ENCODE measurements at places on chromosomes 12 and 14.

- DNase-seq, result peak; percentile 91
Measured at GRCh38 chr12:125015680-125016310, 22.4 kb downstream of the BRI3BP start.

- DNase-seq, result no peak
Measured at GRCh38 chr12:28543021-28543890, 353.0 kb downstream of the CCDC91 start.

DNA sequence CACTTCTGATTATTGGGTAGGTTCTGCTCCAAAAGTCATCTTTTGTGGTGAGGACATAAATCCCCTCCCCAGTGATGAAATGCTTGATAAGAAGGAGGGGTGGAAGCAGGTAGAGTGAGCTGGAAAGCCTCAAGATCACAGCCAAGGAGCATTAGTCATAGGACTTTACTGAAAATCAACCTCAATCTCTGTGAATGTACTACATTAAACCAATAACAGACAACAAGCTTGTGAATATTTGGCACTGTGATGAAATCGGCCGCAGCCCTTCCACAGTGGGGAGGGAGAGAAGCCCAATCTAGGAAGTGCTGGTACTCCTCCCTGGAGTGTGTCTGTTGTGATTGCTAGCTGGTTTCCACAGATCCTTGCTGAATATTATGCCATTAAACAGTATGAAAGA, 41.2 kb upstream of the PTCSC3 start:
- no peak for DNase-seq

DNA sequence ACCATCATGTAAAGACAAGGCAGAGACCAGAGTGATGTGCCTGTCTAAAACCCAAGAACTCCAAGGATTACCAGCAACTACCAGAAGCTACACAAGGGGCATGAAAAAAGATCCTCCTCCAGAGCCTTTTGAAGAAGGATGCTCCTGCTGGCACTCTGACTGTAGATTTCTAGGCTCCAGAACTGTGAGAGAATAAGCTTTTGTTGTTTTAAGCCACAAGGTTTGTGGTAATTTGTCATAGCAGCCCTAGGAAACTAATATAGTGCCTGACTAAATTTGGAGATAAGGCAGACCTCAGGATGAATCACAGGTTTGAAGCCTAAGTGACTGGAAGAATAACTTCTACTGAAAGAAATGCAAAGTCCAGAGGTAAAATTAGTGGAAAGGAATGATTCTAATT, 132.9 kb downstream of the CEP83 start:
- DNase-seq, result no peak

- DNase-seq, result no peak
Measured at GRCh38 chr12:97267166-97267565, 195.4 kb upstream of the RMST start.

DNA sequence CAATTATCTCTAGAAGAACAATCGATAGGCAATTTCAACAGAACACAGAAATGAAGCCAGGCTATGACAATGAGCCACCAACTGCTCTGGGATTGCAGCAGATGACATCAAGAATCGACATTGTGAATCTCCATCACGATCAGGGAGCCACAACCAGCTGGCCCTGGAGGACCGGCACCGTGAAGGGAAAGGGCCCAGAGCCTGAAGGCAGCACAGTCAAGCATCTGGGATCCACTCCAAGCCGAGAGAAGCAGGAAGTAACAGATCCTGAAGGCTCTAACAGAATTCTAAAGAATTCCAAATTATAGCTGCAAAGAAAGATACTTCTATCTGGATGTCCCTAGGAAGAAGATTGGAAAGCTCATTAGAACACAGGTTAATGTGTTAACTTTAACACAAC, 61.0 kb downstream of the LRRC74A start:
- no peak for DNase-seq

- no peak for DNase-seq
Measured at GRCh38 chr12:111937429-111937828, 75.5 kb downstream of the TMEM116 start.

- DNase-seq, result no peak
Measured at GRCh38 chr12:88677464-88677863, 97.2 kb upstream of the KITLG start.

- DNase-seq, result peak; percentile 71
Measured at GRCh38 chr12:101935890-101936746, 58.7 kb downstream of the DRAM1 start.

DNA sequence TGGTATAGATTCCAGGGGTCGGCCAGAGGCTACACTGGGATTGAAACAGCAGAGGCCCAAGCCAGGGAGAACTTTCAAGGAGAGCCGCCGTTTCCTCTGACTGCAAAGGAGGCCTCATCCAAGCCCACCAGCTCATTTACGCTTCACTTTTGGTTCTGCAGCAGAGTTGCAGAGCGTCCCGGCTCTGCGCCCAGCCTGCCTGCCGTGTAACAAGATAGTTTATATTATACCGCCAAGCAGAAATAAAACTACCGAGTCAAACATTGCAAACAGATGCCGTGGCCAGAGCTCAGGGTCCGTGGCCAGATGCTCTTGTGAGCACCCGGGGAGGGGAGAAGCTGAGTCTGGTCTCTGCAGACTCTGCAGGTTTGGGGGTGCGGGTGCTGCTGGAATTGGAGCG, 60.7 kb upstream of the TBX3 start:
- no peak for DNase-seq

DNA sequence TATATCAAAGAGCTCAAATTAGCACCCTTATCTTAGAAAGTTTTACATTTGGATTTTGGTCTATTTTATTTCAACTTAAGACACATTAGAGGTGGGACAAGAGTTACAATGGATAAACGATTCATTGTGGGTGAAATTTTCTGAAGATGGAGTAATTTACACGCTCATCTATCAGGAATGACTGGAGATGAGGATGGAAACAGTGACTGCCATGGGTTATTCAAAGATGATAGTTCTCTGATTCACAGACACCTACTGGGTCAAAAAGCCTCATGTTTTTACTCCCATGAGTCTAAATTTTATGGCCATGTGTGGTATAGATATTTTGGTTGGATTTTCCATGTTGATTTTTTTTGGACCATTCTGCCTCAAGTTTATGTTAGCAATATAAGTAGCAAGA, 22.1 kb downstream of the SAMD4A start:
- no peak for DNase-seq

- DNase-seq, result no peak
Measured at GRCh38 chr12:96985515-96986362, 78.7 kb downstream of the NEDD1 start.

GRCh38 chr12:96020314-96021003, 14.9 kb downstream of the LTA4H start:
- DNase-seq, result no peak

GRCh38 chr12:68958322-68958721, 25.4 kb upstream of the CPM start:
- DNase-seq, result no peak

DNA sequence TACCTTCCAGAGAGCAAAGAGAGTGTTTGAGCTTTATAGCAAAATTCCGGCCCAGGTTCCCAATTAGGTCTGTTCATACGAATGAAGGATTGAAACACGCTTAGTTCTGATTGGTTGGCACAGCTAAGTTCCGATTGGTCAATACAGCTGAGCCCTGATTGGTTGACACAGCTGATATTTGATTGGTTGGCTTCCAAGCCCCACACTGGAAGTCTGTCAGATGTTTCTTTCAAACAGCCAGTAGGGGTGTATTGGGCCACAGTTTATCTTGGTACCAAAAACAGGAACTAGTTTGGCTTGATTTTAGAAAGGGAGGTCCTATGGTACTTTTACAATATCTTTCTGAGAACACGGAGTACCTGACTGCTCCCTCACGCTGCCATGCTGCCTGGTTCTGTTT, 93.4 kb downstream of the CAND1 start:
- DNase-seq, result no peak

DNA sequence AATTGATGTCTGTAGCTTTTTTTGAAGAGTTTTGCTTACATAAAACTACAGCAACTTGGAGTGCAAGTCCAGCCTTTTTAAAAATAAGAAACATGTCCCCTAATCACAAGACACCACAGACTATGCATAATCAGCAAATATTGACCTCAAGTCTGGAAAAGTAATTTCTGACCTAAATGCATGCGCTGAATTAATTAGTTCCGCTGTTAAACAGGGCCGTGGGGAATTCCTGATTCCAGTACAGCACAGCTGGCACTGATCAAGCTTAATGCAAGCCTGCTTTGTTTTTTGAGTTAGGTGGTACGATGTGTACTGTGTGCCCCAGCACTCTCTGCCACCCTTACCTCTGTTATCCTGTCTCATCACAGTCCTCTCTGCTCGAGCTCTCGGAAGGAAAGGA, 9.2 kb downstream of the MLH3 start:
- DNase-seq, result peak; percentile 63

DNA sequence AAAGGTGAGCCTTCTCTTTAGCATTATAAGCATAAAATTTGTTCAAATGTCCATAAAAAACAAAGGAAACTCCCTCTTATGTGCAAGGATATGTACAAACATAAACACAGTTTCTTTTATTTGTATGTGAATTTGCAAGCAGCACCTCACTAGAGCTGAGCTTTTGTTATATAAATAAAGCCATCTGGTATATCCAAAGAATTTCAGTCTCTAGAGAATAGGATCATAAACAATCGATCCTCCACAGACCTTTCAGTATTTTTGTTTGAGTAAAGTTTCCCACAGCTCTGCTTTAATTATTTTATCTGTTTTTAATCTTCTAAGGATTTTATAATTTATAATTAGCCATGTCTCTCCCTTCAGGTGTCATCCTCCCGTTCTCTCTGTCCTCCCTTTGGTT, 89.2 kb downstream of the OTOGL start:
- no peak for DNase-seq

- no peak for DNase-seq
Measured at GRCh38 chr12:132061641-132062430, 82.3 kb downstream of the DDX51 start.

DNA sequence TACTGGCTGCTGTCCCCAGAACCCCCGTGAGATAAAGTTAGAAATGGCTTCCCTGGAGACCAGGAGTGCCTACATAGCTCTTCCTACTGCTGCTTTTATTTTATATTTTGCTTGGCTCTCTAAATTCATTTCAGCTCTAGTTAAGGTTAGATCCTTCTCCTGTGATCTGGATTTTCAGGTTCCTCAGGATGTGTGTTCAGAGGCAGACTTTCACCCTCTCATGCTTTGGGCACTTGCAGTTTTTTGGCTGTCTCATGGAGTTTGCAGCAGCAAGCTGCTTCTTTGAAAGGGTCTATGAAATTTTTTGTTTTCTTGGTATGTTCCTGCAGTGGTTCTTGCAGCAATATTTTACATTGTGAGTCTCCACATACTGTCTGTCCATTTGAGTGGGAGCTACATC, 93.3 kb downstream of the ATP23 start:
- DNase-seq, result no peak

- DNase-seq, result peak; percentile 85
Measured at GRCh38 chr14:79044894-79045624, 874.9 kb downstream of the NRXN3 start.

- DNase-seq, result no peak
Measured at GRCh38 chr12:116630762-116631161, 71.6 kb downstream of the MAP1LC3B2 start.

DNA sequence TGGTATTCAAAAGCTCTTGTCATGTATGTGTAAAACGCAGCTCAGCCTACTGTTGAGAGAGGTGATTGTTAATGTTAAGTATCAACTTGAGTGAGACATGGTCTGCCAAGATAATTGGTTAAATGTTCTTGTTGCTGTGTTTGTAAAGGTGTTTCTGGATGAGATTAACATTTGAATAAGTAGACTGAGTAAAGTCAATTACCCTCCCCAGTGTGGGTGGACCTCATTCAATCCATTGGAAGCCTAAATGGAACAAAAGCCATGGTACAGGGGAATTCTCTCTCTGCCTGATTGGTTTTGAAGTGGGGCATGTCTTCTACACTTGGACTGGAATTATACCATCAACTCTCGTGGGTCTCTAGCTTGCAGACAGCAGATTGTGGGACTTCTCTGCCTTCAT, 63.8 kb upstream of the RERGL start:
- no peak for DNase-seq

DNA sequence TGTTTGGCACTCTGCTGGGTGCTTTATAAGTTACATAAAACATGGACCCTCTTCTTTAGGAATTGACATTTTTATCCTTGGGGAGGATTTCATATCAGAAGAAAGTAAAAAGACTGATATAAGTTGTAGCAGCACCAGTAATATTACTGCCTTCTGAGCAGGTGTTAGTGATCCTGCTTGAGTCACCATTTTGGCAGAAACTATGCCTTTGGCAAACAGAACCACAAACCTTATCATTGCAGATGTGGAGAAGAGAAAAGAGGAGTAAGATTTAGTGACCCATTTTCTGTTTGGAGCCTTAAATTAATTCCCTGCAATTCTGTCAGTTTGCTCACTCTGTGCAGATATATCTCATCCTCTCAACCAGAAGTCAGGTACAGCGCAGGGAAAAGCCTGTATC, 23.0 kb downstream of the ZNF410 start:
- no peak for DNase-seq

- no peak for DNase-seq
Measured at GRCh38 chr12:48631071-48631470, 51.0 kb downstream of the KANSL2 start.

DNA sequence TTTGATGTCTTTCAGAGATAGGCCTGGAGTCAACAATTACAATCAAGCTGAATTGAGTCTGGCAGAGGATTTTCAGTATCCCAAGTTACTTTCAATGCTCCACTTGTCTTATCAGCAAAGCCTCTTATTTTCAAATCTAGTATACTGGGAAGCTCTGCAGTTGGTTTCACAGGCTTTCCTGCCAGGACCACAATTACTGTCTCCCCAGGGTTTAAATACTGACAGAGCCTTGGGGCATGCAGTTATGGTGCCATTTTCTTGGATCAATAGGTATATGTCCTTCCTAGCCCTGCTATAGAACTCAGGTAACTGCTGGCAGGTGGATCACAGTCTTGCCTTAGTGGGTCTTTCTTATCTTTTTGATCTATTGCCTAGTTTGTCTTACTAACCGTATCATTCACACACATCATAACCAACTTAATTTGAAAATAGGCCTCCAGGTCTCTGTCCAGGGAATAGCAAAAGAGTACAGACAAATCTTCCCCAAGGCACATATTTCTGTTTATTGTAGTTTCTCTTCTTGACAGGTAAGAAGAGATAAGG, 22.4 kb upstream of the RNU6-8 start:
- DNase-seq, result no peak

- peak; percentile 6 for DNase-seq
Measured at GRCh38 chr12:99767809-99768208, 120.3 kb downstream of the GARIN6 start.

- DNase-seq, result no peak
Measured at GRCh38 chr12:98674841-98675240, 29.8 kb downstream of the APAF1 start.

- DNase-seq, result no peak
Measured at GRCh38 chr12:26870491-26871419, 37.8 kb upstream of the ITPR2 start.

DNA sequence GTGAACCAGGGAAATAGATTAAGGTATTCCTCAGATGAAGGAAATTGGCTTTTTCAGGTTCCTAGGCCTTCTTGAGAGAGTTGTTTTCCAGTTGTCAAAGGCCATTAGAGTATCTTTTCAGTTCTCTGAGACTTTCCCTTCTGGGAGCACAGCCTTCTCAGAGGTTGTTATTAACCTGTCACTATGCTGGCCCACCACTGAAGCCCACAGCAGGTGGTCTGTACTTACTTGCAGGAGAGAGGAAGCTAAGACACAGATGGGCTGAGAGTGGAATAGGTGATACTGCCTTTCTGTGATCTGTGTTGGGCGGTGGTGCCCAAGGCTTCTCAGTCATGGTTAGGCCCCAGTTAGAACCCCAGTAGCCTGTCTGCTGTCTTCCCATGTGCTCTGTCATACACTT, 22.8 kb upstream of the GALNT16 start:
- DNase-seq, result no peak
